Left forelimb (tissue), 1 donor: ENCODE measurements at places on chromosomes 3 and 15.

GRCh38 chr3:139323146-139323545, 20.7 kb upstream of the MRPS22 start:
- DNase-seq: no peak

- DNase-seq: no peak
These were observed 103.1 kb downstream of the TMEM266 start for GRCh38 chr15:76162784-76163456.

DNA sequence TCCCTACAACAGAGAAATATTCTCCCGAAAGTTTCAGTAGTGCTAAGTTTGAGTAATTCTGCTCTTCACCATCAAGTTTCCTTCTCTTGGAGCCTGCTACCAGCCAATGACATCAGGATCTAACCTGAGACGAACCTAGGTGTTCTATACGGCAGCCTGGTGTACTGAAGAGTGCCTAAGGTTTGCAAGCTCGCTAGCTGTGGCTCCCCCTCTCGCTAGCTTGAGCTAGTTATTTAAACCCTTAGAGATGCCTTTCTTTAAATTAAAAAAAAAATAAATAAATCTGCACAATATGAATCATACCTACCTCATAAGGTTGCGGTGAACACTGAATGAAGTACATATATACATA, 1.4 kb upstream of the COL8A1 start:
- DNase-seq: no peak

DNA sequence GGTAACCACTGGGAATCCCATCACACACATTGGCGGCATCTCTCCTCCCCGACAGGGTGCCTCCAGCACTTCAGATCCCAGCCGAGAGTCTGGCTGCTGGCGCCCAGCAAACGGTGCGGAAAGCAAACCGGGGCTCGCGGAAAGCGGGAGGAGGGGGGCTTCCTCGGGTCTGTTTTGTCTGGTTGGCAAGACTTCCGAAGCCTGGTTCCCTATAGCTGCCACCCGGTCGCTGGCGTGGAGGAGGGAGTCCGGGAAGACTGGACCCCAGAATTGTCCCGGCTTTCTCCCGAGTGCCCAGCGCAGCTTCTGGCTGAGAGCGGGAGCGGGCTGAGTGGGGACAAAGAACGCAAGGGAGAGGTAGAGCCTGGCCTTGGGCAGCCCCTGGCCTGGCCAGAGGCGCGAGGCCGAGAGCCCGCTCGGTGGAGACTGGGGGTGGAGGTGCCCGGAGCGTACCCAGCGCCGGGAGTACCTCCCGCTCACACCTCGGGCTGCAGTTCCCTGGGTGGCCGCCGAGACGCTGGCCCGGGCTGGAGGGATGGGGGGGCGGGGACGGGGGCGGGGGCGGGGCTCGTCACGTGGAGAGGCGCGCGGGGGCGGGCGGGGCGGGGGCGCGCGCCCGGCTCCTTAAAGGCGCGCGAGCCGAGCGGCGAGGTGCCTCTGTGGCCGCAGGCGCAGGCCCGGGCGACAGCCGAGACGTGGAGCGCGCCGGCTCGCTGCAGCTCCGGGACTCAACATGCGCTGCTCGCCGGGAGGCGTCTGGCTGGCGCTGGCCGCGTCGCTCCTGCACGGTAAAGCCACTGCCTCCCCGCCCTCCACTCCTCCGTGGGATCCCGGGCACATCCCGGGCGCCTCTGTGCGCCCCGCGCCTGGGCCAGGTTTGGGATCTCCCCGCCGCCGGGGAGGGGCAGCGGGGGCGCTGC, at the start of gene CHRNA7:
Gene CHRNA7 (plus strand): TSS at position 654 of the 920 bp plus-strand sequence. CDS start 80 bp downstream, at position 734.
- peak; percentile 85 for DNase-seq

GRCh38 chr15:69921626-69922619, 175.8 kb downstream of the TLE3 start:
- no peak for DNase-seq

- no peak for DNase-seq
These were observed 2.2 kb upstream of the BBX start for GRCh38 chr3:107520535-107520934.

GRCh38 chr3:84904816-84905555, 53.8 kb upstream of the CADM2 start:
- DNase-seq: peak; percentile 73

- DNase-seq: no peak
These were observed 53.6 kb downstream of the CFAP92 start for GRCh38 chr3:128940252-128940651.

DNA sequence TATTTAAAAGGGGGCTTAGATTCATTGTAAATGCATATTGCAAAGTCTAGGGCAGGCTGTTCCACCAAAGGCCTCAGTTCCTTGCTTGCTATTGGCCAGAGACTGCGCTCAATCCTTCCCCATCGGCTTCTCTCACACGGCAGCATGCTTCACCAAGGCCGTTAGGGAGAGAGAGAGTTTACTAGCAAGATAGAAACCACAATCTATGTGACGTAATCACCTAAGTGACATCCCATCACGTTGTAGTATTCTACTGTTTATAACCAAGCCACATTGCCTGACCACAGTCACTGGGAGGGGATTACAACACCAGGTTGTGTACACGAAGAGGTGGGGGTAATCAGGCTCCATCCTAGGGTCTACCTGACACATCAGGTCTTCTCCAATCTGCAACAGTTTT, 16.0 kb upstream of the NPAP1 start:
- DNase-seq: no peak

DNA sequence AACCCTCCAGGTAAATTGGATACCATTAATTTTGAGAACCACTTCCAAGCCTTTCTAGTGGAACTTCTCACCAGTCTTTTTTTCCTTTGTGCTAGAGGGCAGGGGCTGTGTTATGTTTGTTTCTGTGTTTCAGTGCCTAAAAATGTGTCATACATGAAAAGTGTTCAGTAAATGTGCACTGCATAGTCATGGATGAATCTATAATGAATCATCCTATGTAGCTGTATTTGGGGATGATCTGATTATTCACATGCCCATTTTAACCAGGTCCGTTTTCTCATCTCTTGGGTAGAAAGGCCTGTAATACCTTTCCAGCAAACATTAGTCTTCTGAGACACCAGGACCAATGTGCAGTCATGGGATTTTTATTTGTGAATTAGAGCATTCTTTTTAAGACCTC, 583.0 kb upstream of the GOLIM4 start:
- no peak for DNase-seq

- no peak for DNase-seq
These were observed 142.4 kb downstream of the EPHB1 start for GRCh38 chr3:134937256-134938028.

DNA sequence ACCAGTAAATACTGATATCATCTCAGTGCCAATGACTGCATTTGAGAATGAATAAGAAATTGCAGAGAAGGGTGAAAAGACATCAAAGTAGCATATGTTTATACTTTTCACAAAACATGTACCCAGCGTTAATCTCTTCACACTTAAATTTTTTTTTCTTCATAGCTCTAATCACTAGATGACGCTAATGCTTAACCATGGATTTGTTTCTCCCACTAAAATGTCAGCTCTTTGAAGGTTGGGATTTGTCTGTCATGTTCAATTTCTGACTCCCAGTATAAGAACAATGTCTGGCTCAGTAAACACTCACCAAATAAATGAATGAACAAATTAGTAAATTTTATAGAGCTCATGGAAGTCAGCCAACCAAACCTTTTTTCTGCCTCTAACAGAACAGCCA, 78.3 kb upstream of the LMCD1 start:
- no peak for DNase-seq

DNA sequence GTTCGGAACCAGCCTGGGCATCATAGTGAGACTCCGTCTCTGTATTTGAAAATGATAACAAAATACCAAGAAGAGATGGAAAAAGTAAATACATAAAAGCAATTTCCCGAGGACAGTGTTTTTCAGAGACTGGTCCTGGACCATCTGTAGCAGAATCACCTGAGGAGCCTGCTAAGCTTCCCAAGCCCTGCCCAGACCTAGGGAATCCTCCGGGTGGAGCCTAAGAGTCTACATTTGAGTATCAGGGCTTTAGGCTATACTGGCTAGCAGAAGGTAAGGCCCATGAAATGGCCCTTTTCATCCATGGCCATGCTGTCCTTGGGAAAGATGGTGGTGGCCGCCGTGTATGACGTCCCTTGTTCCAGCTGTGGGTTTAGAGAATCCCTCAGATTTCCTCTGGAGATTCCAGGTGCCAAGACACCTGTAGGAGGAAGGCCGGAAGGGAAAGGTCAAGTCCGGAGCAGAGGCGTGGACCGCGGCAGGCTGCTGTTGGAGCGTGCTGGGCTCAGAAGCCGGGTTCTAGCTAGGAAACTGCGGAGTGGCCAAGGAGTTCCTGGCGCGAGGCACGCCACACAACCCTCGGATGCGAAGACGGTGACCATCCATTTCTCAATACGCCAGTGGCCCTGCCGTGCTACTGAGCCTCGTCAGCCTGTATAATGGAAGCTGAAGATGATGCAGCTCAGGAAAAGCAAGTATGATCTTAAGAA, 50.9 kb downstream of the TMEM44 start:
- no peak for DNase-seq

- DNase-seq: no peak
These were observed 920.9 kb downstream of the TUSC7 start for GRCh38 chr3:117630469-117630868.

GRCh38 chr15:101250873-101251829, 697 bp downstream of the CHSY1 start:
- peak; percentile 66 for DNase-seq

DNA sequence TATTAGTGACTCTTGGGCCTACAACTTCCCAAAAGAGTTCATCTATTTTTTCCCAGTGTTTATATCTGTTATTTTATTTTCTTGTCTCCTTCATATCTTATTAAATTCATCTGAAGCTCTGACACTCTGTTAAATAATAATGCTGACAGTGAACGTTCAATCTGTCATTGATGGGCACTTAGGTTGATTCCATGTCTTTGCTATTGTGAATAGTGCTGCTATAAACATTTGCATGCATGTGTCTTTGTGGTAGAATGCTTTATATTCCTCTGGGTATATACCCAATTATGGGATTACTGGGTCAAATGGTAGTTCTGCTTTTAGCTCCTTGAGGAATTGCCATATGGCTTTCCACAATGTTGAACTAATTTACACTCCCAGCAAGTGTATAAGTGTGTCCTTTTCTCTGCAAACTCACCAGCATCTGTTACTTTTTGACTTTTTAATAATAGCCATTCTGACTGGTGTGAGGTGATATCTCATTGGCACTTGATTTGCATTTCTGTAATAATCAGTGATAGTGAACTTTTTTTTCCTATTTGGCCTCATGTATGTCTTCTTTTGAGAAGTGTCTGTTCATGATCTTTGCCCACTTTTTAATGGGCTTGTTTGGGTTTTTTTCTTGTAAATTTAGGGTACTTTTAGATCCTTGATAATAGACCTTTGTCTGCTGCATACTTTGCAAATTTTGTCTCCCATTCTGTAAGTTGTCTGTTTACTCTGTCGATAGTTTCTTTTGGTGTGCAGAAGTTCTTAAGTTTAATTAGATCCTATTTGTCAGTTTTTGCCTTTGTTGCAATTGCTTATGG, 122.5 kb downstream of the LEKR1 start:
- no peak for DNase-seq

GRCh38 chr3:124617177-124617576, 113.1 kb upstream of the UMPS start:
- no peak for DNase-seq

GRCh38 chr15:71052356-71052755, 62.9 kb upstream of the THSD4 start:
- no peak for DNase-seq

DNA sequence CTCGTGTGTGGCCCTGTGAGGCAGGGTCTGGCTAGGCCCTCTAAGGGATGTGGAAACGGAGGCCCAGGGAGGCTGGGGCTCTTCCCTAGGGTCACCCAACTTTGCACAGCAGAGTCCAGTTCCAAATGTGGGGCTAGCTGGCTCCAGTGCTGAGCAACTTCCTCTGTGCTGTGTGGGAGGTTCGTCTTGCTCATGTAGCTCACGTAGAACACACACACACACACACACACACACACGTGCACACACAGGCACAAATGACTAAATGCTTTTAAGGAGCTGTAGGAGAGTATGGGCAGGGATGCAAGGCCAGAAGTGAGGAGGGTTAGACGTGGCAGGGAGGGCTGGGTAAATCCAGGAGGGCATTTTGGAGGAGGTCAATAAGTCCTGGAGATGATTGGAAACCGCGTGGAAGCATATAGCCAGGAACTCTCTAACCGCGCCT, 213.8 kb downstream of the RPLP1 start:
- DNase-seq: peak; percentile 64

DNA sequence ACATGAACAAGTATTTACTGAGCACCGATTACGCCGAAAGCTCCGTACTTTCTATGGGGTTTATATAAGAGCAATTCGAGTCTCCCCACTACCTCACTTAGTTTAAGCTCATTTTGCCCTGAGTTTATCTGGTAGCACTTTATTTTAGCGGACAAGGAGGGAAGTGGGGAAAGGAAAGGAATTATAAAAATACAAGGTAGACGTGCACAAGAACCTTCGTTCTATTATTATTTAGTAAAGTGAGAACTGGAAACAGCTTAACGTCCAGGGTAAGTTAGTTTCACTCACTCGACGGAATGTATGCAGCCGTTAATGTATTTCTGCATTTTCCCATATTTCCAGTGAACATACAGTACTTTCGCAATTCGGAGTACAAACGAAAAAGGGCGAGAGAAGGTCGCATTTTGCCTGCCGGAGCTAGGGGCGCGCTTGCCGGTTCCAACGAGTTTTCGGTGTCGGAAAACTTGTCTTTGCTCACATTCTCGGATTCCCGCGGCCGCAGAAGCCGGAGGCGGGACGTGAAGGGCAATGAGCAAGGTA, 1.2 kb upstream of the STT3B start:
- no peak for DNase-seq

DNA sequence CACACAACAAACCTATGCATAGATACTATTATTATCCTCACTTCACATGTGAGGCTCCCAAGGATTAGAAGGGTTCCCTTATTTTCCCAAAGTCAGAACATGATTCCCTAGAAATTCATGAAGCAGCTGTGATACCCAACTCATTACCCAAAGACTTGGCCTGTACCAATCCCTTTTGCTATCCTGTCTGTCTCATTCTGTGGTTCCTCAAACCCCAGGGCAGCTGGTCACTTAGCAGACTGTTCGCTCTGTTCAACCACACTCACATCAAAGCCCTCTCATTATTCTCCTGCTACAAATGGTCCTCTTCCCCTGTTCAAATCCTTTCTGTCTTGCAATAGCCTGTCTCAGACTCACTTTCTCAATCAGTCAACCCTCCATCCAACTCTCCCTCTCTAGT, 154.3 kb upstream of the TRIM42 start:
- DNase-seq: no peak

DNA sequence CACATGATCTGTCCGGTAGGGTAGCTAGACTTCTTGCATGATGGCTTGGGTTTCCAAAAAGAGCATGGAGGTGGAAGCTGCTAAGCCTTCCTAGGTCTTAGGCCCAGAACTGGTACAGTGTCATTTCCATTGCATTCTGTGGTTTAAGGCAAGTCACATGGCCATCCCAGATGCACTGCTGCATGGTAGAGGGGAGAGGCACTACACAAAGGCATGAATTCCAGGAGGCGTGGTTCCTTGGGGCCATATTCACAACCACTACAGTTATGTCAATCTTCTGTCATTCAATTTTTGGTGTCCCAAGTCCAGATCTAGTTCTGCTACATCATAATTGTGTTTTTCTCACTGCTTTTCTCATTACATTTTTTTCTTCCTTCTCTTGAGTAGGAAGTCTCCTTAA, 122.2 kb upstream of the CHRM5 start:
- DNase-seq: no peak

GRCh38 chr3:89340408-89340807, 233.0 kb downstream of the EPHA3 start:
- DNase-seq: no peak
